ENCODE measurements at places on chromosomes 5 and 9.

DNA sequence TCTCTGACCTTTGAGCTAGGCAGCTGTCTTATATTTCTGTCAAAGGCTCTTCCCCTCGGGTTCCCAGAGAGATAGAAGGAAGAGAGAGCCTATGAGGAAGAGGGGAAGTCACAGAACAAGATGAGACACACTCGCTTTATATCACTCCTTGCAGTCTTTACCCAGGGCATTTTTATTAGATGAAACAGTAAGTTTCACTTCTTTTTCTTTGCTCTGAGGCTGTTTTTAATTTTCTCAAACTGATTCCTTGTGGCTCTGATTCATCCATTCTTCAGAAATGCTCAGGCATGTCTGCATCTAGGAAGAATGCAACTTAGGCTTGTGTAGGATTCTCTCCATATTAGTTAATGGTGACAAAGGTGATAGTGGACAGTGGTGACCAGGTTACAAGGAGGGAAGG is 132.9 kb upstream of the CHD1 start:
- DNase-seq = peak; percentile 33

DNA sequence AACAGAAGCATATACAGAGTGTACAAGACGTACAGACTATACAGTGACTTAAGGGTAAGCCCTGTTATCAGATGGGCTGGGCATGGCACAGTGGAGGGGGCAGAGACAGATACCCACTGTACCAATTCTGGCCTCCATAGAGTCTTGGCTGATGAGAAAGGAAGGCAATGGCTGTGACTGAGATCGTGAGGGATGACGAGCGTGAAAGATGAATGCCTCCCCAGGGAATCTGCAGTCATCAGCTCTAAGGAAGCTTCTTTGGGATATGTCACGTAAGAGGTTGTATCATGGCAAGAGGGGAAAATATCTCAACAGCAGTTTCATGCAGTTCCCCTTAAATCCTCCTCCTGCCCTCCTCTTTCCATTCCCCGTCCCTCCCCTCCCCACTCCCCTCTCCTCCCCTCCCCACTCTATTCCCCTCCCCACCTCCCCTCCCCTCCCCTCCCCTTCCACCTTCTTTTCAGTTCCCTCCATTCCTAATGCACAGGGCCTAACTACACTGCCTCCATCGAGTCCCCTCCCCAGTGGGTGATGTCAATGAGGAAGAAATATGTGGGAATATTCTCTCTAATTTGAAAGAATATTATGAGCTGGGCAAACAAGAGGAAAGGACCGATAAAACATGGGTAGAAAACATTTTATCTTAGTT is 226.4 kb upstream of the DAP start:
- no peak for DNase-seq

GRCh38 chr5:10761933-10762775 is 1.1 kb upstream of the DAP start:
- DNase-seq = no peak

- no peak for DNase-seq
These were observed 246.0 kb downstream of the YTHDC2 start for GRCh38 chr5:113759505-113759904.

DNA sequence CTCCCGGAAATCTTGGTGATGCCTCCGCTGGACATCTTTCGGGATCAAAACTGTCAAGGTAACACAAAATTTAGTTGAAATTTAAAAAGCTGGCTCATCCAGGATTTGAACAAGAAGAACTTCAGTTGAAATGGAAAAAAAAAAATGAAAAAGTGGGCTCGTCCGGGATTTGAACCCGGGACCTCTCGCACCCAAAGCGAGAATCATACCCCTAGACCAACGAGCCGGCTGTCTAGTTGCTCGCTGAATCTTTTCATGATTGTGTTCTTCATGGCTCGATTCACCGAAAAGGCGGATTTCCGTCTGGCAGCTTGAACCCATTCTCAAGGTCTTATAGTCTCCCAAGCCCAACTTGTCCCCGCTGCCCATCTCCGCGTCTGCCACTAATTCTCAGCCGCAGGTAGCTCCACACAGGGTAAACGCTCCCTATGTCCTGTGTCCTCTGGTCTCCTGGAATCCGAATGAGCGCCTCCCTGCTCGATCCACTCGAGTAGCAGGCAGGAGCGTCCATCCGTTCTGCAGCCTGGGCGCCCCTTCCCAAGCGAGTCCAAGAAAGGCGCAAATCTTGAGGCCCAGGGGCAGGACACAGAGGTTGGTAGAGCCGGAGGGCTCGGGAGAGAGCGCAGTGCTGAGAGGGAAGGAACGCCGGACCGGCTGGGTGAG is 16.2 kb downstream of the TRIM7 start:
- no peak for DNase-seq

GRCh38 chr5:111697215-111697614 is 59.8 kb downstream of the NREP start:
- DNase-seq = no peak

- DNase-seq = no peak
These were observed 664.3 kb upstream of the EDIL3 start for GRCh38 chr5:85049020-85049419.

DNA sequence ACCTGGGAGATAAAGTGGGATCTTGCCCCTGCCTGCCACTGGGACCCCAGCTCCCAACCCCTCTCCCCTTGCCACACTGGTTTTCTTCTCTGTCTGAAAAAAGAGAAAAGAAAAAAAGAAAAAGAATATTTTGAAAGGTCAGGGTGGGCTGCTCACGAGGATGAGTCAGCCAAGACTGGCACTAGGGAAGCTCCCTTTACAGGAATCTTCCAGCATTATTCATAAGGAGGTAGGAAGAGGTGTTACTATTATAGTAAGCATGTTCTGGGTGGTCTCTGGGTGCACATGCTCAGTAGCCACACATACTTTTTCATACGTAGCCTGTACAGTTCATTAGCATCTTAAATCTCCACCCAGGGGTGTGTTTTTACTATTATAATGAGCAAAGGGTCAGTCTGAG is 46.8 kb upstream of the HAND1 start:
- no peak for DNase-seq

DNA sequence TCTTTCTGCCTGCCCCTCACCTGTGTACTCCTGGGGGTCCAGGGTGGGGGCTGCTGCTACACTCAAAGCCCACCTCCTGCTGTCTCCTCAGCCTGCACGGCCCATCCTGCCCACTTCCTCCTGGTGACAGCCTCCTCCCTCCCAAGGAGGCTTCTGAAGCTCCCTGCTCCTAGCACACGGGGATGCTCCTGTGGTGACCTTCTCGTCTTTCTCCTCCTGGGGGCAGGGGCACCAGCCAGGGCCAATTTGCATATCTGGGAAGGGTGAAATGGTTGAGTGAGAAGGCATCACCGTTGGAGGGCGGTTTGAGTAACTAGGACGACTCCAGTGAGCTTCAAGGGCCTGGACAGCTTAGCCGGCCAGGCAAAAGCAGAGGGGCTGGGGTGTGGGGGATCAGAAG is 51.9 kb upstream of the COL5A1 start:
- DNase-seq = no peak

DNA sequence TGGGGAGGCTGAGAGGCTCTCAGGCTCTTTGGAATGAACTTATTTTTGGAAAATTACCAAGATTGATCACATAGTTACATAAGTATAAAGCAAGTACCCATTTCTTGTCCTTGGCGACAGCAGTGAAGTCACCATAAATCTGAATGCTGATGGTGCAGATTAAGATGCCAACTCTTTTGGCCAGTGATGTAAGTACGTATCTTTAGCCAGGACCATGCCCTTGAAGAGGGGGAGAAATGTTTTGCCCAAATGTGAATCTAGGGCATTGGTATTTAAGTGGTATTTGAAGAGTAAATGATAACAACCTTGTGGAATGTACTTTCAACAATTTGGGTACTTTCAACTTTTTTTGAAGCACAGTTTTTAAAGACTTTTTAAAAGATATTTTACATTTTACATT is 68.2 kb upstream of the RAD23B start:
- DNase-seq = no peak

DNA sequence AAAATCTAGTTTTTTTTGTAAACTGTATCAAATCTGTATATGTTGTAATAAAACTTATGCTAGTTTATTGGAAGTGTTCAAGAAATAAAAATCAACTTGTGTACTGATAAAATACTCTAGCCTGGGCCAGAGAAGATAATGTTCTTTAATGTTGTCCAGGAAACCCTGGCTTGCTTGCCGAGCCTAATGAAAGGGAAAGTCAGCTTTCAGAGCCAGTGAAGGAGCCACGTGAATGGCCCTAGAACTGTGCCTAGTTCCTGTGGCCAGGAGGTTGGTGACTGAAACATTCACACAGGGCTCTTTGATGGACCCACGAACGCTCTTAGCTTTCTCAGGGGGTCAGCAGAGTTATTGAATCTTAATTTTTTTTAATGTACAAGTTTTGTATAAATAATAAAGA is 24.3 kb downstream of the HMGCR start:
- DNase-seq = no peak

DNA sequence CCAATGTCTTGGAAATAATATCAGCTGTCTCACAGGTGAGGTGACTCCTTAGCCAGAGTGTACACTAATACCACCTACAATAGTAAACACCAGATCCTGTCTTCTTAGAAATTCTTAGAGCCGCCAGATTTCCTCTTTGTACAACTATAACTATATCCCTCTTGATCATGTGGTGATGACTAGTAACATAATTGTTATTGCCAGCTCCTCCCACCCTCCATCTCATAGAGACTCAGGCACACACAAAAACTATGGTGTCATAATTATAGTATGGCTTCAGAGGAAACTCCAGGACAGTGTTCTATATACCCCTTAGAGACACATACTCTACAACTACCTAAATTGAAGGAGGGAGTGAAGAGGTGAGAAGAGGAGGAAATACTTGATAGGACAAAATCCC is 33.1 kb downstream of the PGGT1B start:
- DNase-seq = no peak

GRCh38 chr9:12859704-12860251 is 85.0 kb downstream of the LURAP1L start:
- DNase-seq = peak; percentile 82

DNA sequence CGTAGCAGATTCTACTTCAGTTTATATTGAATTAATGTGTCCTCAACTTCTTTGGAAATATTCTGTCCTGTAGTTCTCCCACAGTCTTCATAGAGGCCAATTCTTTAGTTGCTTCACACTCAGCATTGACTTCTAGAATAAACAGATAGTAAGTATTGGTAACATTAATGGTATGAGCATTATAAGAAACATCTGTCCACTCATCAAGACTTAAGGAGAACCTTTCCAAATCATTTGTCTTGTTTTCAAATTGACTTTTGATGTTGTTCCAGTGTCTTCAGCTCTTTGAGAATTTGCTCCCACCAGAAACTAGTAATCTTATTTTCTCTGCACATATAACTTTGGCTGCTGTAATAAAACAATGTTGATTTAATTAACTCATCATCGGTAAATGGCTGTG is 18.3 kb downstream of the RANBP17 start:
- DNase-seq = no peak

DNA sequence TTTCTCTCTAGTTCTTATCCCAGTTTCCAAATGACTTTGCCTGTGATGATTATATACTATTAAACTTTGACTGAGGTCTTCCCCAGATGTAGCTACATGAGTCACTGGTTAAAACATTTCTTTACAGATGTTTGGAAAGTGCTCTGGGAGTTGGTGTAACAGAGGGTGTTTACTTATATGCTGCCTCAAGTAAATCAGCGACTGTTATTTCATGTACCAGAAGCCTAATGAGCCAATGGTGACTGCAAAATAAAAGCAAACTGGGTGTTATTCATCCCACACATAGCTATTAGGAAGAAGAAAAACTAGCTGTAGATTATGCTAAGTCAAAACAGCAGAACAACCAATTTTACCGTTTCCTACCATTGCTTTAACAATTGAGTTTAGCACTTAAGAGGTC is 929.7 kb upstream of the SEMA6A start:
- DNase-seq = no peak

GRCh38 chr5:131379723-131380122 is 115.9 kb downstream of the CDC42SE2 start:
- peak; percentile 29 for DNase-seq

- DNase-seq = no peak
These were observed 121.9 kb downstream of the OSTF1 start for GRCh38 chr9:75210215-75210614.

GRCh38 chr9:78035383-78035993 is 3.9 kb upstream of the GNAQ start:
- DNase-seq = peak; percentile 60

DNA sequence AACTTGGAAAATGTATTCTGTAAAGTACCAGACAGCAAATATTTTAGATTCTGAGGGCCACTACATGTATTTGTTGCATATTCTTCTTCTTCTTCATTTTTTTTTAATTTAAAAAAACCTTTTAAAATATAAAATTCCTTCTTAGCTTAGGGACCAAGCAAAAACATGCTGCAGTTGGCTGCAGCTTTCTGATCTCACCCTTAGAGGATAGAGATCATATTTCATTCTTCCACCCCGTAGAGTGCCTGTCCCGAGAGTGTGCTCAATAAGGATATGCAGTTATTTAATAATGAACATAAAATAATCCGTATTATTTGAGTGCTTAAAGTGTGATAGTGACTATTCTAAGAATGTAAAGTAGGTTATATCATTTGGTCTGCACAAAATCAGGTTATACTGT is 204.2 kb upstream of the CD180 start:
- DNase-seq = no peak

DNA sequence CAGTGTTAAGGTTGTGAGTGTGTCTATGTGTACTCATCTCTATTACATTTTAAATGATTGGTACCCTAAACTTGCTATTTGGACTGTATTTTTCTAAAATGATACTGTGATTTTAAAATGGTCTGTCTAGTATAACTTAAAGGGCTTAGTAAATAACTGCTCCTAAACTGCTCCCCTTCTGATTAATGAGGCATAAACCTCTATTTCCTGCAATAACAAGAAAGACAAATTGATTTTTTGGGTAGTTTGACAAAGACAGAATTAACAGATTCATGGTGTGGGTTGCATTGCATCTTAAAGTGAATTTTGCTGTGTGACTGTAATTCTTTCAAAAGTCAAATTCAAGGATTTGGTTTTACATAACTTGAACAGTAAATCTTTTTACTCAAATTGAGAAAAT is 8.1 kb upstream of the LRRTM2 start:
- DNase-seq = no peak

DNA sequence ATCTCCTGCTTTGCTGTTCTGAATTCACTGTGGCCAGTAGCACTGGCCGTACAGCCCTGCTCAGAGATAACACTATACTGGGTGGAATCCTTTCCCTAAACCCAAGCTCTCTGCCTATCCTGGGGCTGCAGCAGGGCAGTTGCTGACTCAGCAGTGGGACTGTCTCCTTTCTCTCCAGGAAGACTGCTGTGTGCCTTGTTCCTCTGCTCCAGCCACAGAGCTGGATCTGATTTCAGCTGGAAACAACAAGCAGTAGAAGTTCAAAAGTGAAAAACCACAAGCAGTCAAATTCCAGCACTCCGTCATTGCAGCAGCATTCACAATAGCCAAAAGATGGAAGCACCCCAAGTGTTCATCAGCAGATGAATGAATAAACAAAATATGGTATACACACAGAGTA is 105.0 kb downstream of the FBXL7 start:
- DNase-seq = no peak
